ENCODE measurements at places on chromosomes 1 and 21.

DNA sequence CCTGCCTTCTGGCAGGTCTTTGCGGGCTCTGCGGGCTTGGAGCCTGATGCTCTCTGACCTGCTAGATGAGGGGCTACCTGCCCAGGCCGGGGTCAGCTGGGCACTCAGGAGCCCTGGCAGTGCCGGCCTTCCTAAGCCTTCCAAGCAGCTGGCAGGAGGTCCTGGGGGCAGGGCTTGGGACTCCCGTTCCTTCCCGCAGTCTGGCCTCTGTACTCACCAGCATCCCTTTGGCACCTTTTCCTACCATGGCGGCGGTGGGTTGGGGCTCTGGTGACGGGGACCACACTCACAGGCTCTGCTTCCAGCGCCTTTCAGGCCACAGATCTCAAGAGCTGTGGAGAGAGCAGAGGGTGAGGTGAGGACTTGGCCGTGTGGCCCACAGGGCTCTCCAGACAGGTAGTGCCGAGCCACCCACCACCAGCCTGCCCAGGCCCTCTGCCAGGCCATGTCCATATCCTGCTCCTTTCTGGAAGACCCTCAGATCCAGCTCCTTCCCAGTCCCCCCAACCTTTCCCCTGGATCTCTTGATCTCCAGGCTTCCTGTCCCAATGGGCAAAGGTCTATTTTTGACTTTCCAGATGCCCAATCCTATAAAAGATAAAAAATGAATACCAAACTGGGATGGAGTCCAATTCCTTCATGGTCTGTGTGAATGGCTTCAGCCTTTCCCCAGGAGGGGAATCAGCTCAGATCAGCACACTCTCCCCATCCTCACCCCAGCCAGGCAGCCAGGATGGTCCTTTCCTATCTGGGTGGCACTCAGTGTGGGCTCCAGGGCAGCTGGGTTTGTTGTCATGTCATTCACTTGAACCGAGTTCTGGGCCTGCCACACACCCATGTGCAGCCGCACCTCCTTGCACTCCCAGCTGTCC, 7.0 kb downstream of the SLC6A9 start:
- no peak for DNase-seq

DNA sequence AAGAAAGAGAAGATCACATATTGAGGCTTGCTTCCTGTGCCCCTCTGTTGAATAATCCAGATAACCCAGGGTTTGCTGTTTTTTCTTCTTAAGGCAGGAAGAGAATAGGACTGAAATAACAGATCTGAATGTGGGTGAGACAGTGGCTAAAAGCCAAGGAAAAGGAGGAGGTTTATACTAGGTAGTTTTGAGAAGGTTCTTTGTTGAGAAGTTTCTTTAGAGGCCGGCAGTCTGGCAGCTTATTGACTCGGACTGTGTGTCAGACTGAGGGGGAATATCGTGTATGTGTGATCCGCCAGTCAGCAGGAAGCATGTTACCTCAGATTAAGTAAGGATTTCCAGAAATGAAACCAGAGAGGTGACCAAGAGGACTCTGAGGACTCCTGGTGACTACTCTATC, 119.8 kb downstream of the PLA2G4A start:
- no peak for DNase-seq

DNA sequence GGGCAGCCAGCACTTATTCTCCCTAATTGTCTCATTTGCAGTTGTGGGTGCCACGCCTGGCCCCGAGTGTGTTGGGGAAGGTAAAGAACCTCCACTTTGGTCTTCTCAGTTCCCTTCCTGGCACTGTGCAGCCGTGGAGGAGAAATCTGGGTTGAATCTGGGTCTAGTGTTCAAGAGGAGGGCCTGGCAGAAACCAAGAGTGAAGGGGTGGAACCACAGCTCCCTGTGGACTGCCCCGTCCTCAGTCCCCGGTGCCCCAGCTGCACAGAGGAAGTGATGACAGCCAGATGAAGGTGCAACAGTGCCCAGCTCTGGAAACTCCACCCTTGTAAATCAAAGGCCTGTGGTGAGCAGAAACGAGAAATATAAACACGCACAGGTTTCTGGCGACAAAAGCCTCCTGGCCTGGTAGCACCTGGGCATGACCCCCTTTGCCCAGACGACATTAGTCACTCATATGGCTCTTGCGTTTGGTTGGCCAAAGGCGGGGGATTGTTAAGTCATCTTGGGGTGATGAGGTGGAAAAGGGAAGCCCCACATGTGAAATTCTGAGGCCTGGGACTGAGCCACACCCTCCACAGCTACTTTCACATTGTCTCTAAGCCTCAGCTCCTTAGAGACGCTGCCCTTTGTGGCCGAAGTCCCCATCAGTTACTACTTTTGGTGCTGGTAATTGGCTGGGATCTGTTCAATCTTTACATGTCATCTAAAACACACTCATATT, 4.2 kb upstream of the ECE1 start:
- no peak for DNase-seq

DNA sequence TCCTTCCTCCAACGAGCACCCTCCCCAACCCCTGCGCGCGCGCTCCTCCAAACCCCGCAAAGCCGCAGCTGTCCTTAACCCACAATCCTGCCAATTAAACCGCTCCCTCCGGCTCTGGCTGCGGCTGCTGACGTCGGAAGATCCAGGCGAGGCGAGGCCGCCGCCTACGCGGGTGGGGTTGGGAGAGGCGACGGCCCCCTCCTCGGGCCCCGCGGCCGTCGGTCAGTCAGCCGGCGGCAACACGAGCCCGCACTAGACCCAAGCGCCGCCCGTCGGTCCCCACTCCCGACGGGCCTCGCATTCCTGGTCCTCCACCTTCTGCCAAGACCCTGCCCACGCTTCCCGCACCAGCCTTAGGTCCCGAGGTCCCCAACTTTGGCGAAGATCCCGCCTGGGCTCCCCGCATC, 75.4 kb downstream of the VWA5B1 start:
- DNase-seq, result no peak

Data from Panc1 (cell line).